ENCODE measurements at places on chromosomes 2 and 18.
A peak's percentile ranks its signal among the peaks of the same experiment; 100 is the strongest.

GRCh38 chr2:232641153-232641848 lies 7.9 kb downstream of the EFHD1 start:
- DNase-seq = no peak

GRCh38 chr2:239904496-239904895 lies 120.6 kb downstream of the NDUFA10 start:
- no peak for DNase-seq

DNA sequence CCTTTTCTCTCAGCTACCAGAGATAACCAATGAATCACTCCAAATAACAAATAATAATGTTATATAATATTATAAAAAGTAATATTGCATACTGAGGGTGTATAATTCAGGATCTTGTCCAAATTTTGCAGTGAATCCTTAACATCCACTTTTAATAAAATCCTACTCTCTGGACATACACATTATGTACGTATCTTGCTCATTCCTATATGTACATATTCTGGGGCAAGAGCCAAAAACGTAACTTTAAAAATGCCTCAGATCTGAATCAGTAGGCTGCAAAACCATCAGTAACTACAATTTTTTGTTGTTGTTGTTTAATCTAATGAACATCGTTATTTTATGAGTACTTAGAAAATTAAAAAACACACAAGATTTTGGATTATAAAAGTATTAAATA lies 65.3 kb downstream of the SMAD2 start:
- DNase-seq = no peak

- no peak for DNase-seq
Measured at GRCh38 chr2:28658369-28658768, 93.3 kb upstream of the PPP1CB start.

- peak; percentile 86 for DNase-seq
Measured at GRCh38 chr2:43219383-43220228, 6.8 kb downstream of the ZFP36L2 start.

DNA sequence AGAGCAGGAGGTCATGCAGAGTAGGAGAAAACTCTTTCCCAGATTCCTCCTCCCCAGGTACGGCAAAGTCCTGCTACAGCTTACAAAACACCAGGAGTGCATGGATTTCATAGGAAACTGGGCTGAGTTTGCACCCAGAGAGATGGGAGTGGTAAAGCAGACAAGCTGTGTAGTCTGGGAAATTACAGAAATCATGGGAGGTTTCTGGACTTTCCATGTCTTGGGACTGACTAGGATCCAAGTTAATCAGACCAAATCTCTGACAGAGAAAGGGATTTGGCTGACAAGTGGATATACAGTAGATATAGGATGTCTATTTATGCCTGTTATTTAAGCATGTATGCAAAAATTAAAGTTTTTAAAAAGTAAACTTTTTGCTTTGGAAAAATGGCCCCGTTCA lies 205.4 kb upstream of the ACVR2A start:
- no peak for DNase-seq

GRCh38 chr2:117953231-117953630 lies 60.6 kb downstream of the CCDC93 start:
- DNase-seq = no peak

- DNase-seq = no peak
Measured at GRCh38 chr2:42901076-42901640, 108.8 kb upstream of the HAAO start.

GRCh38 chr2:205076405-205076804 lies 531.1 kb downstream of the PARD3B start:
- no peak for DNase-seq

GRCh38 chr2:3771576-3771975 lies 68.2 kb downstream of the DCDC2C start:
- DNase-seq = no peak

DNA sequence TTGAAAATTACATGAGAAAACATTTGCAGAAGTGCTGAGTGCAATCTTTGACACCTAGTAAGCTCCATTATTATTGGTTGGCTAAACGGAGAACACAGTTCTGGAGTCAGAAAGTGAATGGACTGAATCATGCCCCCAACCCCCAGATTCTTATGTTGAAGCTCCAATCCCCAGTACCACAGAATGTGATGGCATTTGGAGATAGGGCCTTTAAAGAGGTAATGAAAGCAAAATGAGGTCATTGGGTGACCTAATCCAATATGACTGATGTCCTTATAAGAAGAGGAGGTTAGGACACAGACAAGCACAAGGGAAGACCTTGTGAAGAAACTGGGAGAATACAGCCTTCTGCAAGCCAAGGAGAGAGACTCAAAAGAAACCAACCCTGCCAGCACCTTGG lies 200.9 kb upstream of the EPAS1 start:
- no peak for DNase-seq

- no peak for DNase-seq
Measured at GRCh38 chr2:6181525-6181924, 489.3 kb downstream of the SOX11 start.

DNA sequence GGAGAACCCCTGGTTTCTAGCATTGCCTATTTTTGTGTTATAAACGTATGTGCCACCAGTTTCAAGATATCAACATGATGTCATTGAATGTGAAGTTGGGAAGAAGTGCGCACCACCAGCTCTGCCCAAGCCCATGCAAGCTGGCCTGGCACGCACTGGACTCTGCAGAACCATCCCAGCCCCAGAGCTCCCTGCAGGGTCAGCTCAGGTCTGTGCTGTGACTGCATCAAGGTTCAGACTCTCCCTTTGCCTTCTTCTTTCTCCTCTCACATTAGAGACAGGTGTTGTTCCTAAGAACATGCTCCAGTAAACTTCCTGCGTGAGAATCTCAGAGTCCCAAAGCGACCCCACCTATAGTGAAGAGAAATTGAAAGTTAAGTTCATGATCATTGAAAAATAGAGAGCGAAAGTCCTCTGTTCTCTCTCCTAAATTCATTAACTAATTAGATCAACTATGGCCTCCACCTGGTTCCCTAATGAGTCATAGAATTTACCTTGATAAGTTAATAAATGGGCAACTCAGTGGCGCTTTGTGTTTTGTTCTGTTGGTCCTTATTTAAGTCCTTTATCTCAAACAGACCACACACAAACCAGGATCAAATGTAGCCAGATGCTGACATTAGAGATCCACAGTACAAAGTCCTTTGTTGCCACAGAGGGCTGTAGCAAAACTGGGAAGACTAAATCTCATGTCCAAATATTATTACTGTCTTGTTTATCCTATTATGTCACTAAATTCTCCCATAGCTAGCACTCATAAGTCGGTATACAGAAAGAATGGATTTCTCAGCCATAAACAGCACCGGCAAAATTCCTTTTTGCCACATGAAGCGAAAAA lies 432.3 kb downstream of the STK39 start:
- DNase-seq = peak; percentile 34

DNA sequence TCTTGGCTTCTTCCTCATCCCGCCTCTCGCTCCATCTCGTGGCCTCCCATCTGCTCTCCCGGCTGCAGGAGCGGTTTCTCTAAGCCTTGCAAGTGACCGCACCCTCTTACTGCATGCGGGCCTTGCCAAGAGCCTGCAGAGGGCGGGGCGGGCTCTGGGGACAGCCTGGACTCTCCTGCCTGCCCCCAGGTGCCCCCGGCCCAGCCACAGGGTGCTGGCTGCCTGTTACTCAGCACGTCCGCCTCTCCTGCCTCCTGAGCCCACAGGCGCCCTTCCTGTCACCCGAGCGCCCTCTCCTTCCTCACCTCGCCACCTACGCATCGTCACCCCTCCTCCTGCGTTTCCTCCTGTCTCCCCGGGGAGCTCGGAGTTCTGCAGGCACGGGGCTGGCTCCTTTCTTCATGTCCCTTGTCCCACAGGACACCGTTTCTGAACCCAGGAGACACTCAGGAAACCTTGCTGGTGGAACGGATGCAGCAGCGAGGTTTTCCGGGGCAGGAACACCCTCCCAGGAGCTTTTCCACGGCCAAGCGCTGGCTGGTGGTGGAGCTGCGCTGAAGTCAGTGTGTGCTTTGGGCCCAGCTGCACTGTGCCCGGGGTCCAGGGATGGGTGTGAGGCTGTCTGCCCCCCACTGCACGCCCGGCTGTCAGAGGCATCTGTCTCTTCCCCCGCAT lies 28.5 kb downstream of the HPCAL1 start:
- DNase-seq = peak; percentile 44

DNA sequence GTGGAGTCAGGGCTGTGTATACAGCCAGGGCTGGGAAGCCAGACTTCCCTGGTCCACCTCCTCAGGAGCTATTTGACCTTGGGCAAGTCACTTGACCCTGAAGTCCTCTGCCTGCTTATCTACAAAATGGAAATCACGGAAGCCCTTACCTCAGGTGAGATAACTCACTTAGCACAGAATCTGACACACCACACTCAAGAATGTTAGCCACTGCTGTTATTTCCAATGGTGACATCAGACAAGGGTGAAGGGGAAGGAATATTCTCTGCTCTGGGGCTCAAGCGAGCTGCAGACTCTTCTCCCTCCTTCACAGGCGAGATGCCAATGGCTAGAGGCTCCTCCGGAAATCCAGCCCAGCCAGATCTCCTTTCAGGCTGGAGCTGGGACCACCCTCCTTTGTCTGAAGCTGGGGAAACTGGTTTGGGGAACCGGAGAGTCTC lies 189.6 kb downstream of the HAUS1 start:
- DNase-seq = no peak

- DNase-seq = no peak
Measured at GRCh38 chr2:207274530-207275189, 108.9 kb upstream of the KLF7 start.

DNA sequence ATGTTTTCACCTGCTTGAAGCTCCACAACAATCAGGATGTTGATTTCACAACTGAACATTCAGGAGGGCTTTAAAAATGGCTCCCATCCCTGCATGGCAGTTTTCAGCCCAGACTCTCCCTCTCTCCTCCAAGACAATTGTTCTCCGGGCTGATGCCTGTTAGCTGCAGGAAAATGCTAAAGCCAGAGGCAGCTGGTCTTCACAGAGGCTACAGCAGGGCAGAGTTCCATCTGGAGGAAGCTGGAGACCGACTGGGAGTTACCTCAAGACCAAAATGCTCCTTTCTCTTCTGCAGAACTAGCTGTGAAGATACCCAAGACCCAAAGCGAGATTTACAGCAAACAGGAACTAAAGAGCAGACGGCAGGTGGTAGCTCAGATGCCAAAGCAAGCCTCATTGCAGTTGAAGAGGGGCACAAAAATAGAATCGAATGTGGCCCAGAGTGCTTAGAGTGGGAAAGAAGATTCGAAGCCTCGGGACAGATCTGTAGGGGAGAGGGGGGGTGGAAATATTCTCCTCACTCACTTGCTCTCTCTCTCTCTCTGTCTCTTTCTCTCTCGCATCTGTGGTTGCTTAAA lies 423.6 kb downstream of the ZNF521 start:
- no peak for DNase-seq

GRCh38 chr2:33215299-33215698 lies 261.1 kb upstream of the RASGRP3 start:
- DNase-seq = no peak

GRCh38 chr2:227164763-227165291 lies 403 bp downstream of the COL4A3 start:
- DNase-seq = peak; percentile 0

GRCh38 chr2:218437969-218438368 lies 19.0 kb downstream of the VIL1 start:
- DNase-seq = no peak

GRCh38 chr2:209821806-209822205 lies 50.2 kb downstream of the UNC80 start:
- no peak for DNase-seq

DNA sequence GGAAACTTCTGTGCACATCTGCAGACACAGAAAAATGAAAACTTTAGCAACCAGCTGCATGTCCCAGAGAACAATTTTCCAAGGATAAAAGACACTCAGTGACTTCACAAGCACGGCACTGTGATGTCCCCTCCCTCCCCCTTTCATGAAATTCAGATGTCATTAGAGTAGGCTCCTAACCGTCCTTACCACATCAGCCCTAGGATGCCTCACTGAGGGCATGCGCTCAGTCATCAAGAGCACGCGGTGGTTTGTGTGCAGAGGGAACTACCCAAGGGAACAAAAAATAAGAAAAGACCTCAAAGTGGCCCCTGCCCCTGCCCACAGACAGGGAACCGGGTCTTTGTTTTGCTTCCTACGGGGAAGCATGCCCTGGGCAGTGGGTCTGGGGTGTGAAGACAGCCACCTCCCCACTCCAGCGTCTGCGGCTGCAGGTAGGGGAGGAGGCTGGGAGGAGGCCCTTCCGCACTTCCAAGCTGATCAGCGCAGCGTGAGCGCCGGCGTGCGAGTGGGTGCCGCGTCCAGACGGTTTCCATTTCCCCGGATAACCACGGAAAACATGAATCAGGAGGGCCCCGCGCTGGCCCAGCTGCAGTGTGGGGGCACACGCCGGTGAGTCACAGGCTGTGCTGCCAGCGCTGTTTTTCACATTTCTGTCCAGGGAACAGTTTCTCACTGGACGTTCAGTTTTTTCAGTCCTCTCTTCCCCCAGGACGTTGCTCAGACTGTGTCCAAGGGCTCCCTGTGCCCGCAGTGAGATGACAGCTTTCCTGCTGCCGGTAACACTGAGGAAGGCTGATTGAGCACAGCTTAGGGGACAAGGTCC lies 70.6 kb downstream of the COPS8 start:
- DNase-seq = no peak

DNA sequence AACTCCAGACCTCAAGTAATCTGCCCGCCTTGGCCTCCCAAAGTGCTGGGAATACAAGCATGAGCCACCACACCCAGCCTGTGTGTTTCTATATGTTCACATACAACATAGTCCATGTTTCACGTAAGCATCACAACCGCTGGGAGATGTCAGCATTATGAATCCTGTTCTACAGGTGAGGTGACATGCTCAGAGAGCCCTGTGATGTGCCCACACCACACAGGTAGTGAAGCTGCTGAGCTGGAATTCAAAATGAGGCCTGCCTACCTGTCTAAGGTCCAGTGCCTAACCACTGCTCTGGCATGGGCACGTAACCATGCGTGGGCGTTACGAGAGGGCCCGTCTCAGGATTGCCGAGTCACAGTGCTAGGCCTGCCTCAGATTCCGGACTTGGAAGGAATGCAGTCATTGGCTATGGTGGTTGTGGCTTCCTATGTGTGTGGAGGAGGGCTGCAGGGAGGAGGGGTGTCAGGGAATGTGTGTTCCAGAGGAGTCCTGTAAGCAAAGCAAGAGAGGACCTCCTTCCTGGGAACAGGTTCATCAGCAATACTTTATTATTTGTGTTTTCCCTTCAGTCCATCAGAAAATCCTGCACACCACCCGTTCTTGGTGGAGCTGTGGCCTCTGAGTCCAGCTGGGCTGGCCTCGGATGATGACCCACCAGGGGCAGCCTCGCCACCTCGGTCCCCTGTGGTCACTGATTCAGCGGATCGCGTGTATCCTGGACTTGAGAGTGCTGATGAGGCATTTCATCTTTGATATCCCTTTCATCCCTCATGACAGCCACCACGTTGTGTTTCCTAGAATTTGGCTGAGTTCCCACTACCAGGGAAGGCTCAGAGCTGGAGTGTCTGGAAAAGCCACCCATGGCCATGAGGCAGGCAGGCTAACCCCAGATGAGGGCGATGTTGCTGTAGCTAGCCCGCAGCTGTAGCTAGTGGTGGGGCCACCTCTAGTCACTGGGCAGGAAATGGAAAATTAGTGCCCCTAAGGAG lies 31.1 kb downstream of the HK2 start:
- DNase-seq = no peak

DNA sequence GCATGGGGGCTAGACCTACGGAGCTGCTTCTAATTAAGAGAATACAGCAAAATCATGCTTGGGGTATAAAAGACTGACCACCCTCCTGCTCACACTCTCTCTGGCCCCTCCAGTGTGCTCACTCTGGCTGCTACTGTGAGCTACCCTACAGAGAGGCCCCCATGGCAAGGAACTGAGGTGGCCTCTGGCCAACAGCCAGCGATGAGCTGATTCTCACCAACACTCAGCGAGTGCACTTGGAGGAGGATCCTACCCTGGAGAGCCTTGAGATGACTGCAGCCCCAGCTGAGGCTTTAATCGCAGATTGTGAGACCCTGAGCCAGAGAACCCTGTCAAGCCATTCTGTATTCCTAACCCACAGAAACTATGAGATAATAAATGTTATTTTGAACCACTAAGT lies 88.2 kb downstream of the GFPT1 start:
- no peak for DNase-seq

All from NCI-H146 (cell line).